ENCODE measurements at places on chromosomes 7 and 10.

GRCh38 chr10:21688009-21688332, 153.9 kb downstream of the MLLT10 start:
- DNase-seq, result no peak

GRCh38 chr10:132885451-132886210, 56.7 kb downstream of the CFAP46 start:
- DNase-seq, result no peak

- no peak for DNase-seq
These were observed 19.8 kb upstream of the NUP205 start for GRCh38 chr7:135537905-135538304.

DNA sequence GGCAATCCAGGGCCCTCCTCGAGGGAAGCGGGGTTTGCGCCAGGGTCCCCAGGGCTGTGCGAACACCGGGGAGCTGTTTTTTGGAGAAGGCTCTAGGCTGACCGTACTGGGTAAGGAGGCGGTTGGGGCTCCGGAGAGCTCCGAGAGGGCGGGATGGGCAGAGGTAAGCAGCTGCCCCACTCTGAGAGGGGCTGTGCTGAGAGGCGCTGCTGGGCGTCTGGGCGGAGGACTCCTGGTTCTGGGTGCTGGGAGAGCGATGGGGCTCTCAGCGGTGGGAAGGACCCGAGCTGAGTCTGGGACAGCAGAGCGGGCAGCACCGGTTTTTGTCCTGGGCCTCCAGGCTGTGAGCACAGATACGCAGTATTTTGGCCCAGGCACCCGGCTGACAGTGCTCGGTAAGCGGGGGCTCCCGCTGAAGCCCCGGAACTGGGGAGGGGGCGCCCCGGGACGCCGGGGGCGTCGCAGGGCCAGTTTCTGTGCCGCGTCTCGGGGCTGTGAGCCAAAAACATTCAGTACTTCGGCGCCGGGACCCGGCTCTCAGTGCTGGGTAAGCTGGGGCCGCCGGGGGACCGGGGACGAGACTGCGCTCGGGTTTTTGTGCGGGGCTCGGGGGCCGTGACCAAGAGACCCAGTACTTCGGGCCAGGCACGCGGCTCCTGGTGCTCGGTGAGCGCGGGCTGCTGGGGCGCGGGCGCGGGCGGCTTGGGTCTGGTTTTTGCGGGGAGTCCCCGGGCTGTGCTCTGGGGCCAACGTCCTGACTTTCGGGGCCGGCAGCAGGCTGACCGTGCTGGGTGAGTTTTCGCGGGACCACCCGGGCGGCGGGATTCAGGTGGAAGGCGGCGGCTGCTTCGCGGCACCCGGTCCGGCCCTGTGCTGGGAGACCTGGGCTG, 26.0 kb downstream of the PRSS2 start:
- no peak for DNase-seq

DNA sequence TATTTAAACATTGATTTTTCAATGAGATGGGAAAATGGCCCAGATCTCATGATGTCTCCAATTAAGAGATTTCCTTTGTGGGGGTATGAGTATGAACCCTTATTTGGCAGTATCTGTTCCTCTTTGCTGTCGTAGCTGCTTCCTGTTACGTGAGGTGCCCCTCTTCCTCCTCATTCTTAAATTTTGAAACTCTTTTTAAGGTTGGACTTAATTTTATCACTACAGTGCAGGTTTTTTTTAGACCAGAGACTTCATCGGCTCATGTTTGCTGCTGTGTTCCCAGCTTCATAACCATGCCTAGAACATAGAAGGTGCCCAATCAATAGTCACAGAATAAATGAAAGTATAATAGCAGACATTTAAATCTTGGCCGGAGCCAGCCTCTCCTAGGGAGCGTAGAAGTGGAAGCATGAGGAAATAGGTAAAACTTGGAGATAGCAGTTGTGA, 2.4 kb downstream of the MIOS start:
- no peak for DNase-seq

Data from stimulated activated CD8-positive, alpha-beta memory T cell treated with anti-CD3 and anti-CD28 coated beads, Interleukin-7, amount 100 ng/mL, for 48 hours (primary cell).